Uterine smooth muscle cell (primary cell): ENCODE measurements at places on chromosomes 13 and 19. TPM values are rescaled to one million over a fixed set of nuclear protein-coding genes. Genes with fewer than 3 reads are reported as not detected.

Gene ZNF83
- total RNA-seq: 51.6 and 66.4 TPM in 2 replicates

Gene NANOS3
- not detected in 2 replicates for total RNA-seq

Gene FCAR
- not detected in 2 replicates for total RNA-seq

Gene ZNF135
- 4.2 and 6.2 TPM in 2 replicates for total RNA-seq

Gene ZNF99
- total RNA-seq: under 0.01 TPM in 1 of 2 replicates, not detected in the other

Gene NBEA
- total RNA-seq: 6.1 and 11.4 TPM in 2 replicates

Gene C1QTNF9
- total RNA-seq: under 0.01 TPM in 1 of 2 replicates, not detected in the other

Gene ZNF260
- 9.2 and 21.6 TPM in 2 replicates for total RNA-seq

Gene PSG1
- total RNA-seq: 0.22 and 0.62 TPM in 2 replicates

Gene CATSPERD
- total RNA-seq: not detected in 2 replicates

Gene SPRY2
- 20.7 and 65.8 TPM in 2 replicates for total RNA-seq

Gene C13orf46
- 0.25 and 0.33 TPM in 2 replicates for total RNA-seq

Gene RFPL4A
- total RNA-seq: not detected in 2 replicates

Gene IFT88
- 18.9 and 25.0 TPM in 2 replicates for total RNA-seq

Gene GDF15
- total RNA-seq: 82.9 and 265 TPM in 2 replicates

Gene PTH2
- total RNA-seq: not detected in 2 replicates

Gene CD79A
- not detected in 2 replicates for total RNA-seq

Gene CTU1
- 9.5 and 11.1 TPM in 2 replicates for total RNA-seq

Gene COL4A2
- total RNA-seq: 97.1 and 313 TPM in 2 replicates

Gene CKAP2
- 24.4 and 64.3 TPM in 2 replicates for total RNA-seq

Gene KLK15
- total RNA-seq: not detected in 2 replicates

Gene KL
- 0.11 and 0.12 TPM in 2 replicates for total RNA-seq

Gene MUC16
- under 0.01 TPM in 2 replicates for total RNA-seq

Gene SHANK1
- 13.0 and 26.0 TPM in 2 replicates for total RNA-seq

Gene POGLUT2
- total RNA-seq: 14.1 and 20.1 TPM in 2 replicates

Gene MATK
- not detected in 2 replicates for total RNA-seq

Gene RNF225
- 0.37 TPM in 1 of 2 replicates, not detected in the other for total RNA-seq

Gene THSD1
- total RNA-seq: 8.4 and 14.1 TPM in 2 replicates

Gene PLA2G4C
- total RNA-seq: 3.2 and 4.6 TPM in 2 replicates

Gene LAIR1
- not detected in 2 replicates for total RNA-seq

Gene FPR2
- not detected in 2 replicates for total RNA-seq

Gene CDC34
- total RNA-seq: 50.6 and 72.7 TPM in 2 replicates

Gene SLC8A2
- total RNA-seq: under 0.01 TPM in 1 of 2 replicates, not detected in the other

Gene CCDC8
- 30.4 and 37.2 TPM in 2 replicates for total RNA-seq

Gene CASP14
- not detected in 2 replicates for total RNA-seq

Gene ZNF416
- 6.0 TPM in 2 replicates for total RNA-seq

Gene FBXL12
- total RNA-seq: 18.8 and 19.6 TPM in 2 replicates

Gene CEACAM16
- total RNA-seq: not detected in 2 replicates

Gene TBXA2R
- total RNA-seq: 1.4 and 1.6 TPM in 2 replicates

Gene PALM
- total RNA-seq: 2.1 and 3.5 TPM in 2 replicates

Gene ZNF560
- total RNA-seq: 0.11 and 0.75 TPM in 2 replicates

Gene CERS1
- total RNA-seq: 0.89 and 1.1 TPM in 2 replicates

Gene CHST8
- not detected in 2 replicates for total RNA-seq

Gene C1QTNF9B
- 0.37 and 1.2 TPM in 2 replicates for total RNA-seq

Gene CILP2
- 0.11 and 0.62 TPM in 2 replicates for total RNA-seq

Gene LHB
- total RNA-seq: not detected in 2 replicates

Gene DAND5
- total RNA-seq: 0.12 TPM in 1 of 2 replicates, not detected in the other

Gene GMIP
- 3.1 and 5.7 TPM in 2 replicates for total RNA-seq

Gene PROZ
- total RNA-seq: not detected in 2 replicates

Gene ZNF418
- 6.5 and 8.4 TPM in 2 replicates for total RNA-seq

Gene ZNF471
- total RNA-seq: 2.3 and 4.4 TPM in 2 replicates

Gene PLEKHA4
- total RNA-seq: 12.0 and 15.5 TPM in 2 replicates

Gene IGFL2
- not detected in 2 replicates for total RNA-seq

Gene KLK11
- not detected in 2 replicates for total RNA-seq

Gene CCDC61
- total RNA-seq: 10.5 and 11.6 TPM in 2 replicates

Gene LDLR
- 295 and 333 TPM in 2 replicates for total RNA-seq

Gene CEACAM1
- under 0.01 TPM in 1 of 2 replicates, not detected in the other for total RNA-seq

Gene ZNF737
- total RNA-seq: 5.2 and 12.9 TPM in 2 replicates

Gene ZNF506
- total RNA-seq: 7.1 and 12.7 TPM in 2 replicates
